ENCODE measurements at places on chromosomes 6 and 20. TPM values are rescaled to one million over a fixed set of nuclear protein-coding genes. Genes with fewer than 3 reads are reported as not detected.

The GPSM3 gene
- 3.9 TPM for total RNA-seq

The ENPP1 gene
- 38.9 TPM for total RNA-seq

The E2F3 gene
- total RNA-seq: 3.3 TPM

The UFL1 gene
- 32.8 TPM for total RNA-seq

The XPO5 gene
- 30.0 TPM for total RNA-seq

The FBXO5 gene
- total RNA-seq: 16.7 TPM

The SPDEF gene
- not detected for total RNA-seq

The SIM1 gene
- total RNA-seq: not detected

The ZNF337 gene
- 15.8 TPM for total RNA-seq

The GPR63 gene
- total RNA-seq: 0.36 TPM

The RHAG gene
- not detected for total RNA-seq

The SCGN gene
- total RNA-seq: not detected

The GJA10 gene
- total RNA-seq: not detected

The TIAM2 gene
- 4.7 TPM for total RNA-seq

The VWA7 gene
- 0.28 TPM for total RNA-seq

The HSF2 gene
- total RNA-seq: 31.1 TPM

The TNNC2 gene
- total RNA-seq: 0.28 TPM

The MCCD1 gene
- not detected for total RNA-seq

The JPH2 gene
- 0.83 TPM for total RNA-seq

The ENPP5 gene
- under 0.01 TPM for total RNA-seq

The RSPO3 gene
- not detected for total RNA-seq

The WFDC10B gene
- not detected for total RNA-seq

The ZKSCAN4 gene
- total RNA-seq: 4.7 TPM

The ZGPAT gene
- 13.4 TPM for total RNA-seq

The RAET1G gene
- 2.2 TPM for total RNA-seq

The SIGLEC1 gene
- total RNA-seq: not detected

The AVP gene
- not detected for total RNA-seq

The GRIK2 gene
- 15.8 TPM for total RNA-seq

The ATP6V1G2 gene
- total RNA-seq: 3.1 TPM

All from IMR-90 (cell line).